CD4-positive, alpha-beta T cell treated with Interleukin-21 for 1 hour (primary cell): ENCODE measurements at places on chromosomes 16 and 17.

GRCh38 chr17:29565643-29566472 is 979 bp downstream of the ABHD15 start:
- DNase-seq, result peak; percentile 63

- no peak for DNase-seq
Observed at GRCh38 chr17:17698869-17699351, 17.7 kb downstream of the RAI1 start.

GRCh38 chr17:76867578-76868175 is 527 bp upstream of the MGAT5B start:
- no peak for DNase-seq

DNA sequence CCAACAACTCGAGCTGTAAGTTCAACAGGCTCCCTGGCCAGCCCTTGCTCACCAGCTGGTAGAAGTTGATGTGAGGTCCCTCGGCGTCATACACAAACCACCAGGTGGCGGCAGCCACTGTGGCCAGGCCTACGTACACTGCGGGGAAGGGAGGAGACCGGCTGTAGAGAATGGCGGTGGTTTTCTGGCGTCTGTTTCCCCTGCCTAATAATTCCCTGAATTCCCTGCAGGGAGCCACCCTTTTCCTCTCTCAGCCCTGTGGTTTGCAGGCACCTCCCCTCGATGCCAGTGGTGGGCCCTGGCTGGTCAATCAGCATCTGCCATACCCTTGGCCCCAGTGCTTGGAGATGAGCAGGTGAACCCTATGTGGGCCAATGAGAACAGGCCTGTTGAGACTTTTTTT is 18.9 kb upstream of the P2RX1 start:
- peak; percentile 37 for DNase-seq

DNA sequence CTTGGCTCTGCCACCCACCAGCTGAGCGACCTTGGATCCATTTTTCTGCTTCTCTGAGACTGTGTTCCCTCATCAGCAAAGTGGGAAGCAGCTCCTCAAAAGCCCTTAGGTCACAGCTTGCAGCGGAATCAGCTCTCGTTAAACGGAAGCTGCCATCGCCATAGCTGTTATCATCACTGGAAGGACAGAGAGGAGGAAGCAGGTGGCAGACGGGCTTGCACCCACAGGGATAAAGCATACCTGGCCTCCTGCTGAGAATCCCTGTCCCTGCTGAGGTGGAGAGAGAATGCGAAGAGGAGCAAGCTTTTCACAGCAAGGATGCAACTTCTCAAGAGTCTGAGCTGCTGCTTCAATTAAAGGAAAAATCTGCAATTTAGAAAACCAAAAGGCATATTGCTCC is 106.6 kb downstream of the CLEC16A start:
- DNase-seq, result no peak

GRCh38 chr16:1696863-1697262 is 9.1 kb upstream of the MAPK8IP3 start:
- no peak for DNase-seq

GRCh38 chr17:10907370-10907769 is 69.5 kb upstream of the PIRT start:
- no peak for DNase-seq

DNA sequence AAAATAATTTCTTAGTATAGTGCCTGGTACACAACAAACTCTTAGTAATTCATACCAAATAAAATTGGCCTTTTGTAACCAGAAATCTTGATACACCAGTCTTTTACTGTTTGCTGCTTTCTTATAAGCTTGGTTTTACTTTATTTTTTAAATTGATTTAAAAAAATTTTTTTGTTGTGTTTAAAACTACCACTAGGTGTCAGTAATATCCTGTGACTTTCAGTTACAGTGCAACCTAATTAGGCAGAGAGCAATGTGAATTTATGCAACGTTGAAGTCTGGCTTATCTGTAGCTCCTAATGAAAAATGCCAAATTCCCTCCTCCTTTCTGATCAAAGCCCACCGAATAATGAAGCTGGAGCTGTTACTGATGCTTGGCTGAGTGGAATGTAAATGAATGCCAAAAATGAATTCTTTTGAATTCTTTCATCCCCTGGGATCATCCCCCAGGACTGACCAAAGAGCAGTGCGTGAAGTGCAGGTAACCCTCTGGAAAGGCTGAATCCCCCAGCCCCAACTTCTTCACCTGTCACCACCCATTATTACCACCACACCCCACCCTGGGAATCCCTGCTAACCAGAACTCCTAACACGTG is 3.8 kb downstream of the ERCC4 start:
- peak; percentile 58 for DNase-seq

DNA sequence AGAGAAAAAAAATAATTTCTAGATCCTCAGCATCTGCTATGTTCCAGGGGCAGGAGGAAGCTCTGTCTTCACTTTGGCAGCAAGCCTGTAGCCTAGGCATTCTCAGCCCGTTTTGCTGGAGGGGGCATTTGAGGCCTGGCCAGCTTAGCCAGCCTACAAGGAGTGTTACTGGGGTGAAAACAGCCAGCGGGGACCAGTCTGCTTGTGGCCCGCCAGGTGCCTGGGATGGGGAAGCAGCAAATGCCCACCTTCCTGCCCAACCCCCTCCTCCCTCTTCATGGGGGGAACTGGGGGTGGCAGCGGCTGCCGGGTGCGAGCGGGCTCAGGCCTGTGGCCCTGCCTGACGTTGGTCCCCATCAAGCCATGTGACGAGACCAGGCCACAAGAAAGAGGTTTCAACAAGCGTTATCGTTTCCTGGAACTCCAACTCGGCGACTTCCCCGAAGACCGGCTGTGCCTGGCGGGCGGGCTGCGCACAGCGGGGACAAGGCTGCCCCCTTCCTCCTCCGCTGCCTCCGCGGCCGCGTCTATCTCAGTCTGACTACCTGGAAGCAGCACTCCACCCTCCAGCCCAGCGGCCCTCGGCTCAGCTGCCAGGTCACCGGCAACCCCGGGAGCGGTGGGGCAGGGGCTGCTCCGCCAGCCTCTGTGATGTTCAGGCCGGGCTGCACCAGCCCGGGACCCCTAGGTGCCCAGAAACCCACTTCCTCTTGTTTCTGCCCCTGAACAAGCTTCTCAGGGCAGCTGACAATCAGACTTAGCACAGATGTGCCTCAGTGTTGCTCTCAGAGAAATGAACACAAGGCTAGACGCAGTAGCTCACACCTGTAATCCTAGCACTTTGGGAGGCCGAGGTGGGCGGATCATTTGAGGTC is 22.9 kb downstream of the SOCS1 start:
- DNase-seq, result peak; percentile 95

GRCh38 chr17:20965492-20965891 is 77.3 kb downstream of the USP22 start:
- no peak for DNase-seq

DNA sequence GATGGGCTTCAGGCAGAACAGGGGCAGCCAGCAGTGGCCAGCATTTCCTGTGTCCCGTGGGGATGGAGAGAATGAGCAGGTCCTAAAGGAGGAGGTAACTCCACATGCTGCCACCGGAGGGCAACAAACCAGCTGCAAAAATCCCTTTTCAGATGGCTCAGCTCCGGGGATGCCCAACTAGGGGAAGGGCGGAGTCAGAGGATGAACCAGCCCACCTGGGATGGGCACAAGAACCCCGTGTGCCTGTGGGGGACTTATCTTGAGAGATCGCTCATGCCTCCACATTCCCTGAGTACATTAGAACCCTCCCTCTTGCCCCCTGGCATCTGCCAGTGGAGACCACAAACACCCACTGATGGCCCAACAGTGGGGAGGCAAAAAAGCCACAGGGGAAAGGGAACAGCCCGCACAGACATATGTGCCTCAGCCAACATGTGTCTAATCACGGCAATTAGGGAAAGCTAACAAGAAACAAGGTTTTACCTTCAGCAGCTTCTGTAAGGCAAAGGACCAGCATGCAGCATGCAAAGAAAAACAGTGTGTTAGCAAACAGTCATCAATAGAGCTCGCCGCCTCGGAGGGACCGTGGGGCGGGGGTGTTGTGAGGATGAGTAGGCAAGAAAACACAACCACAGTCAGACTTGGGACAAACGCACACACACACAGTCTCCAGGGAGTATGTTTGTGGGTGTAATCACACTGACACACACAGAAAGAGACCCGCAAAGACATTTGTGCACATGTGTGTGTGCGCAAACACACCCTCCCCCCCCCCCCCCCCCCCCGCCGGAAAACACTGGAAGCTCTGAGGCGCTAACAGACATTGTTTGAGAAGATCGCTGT is 64.0 kb downstream of the MYO18A start:
- DNase-seq, result peak; percentile 36

GRCh38 chr16:89691231-89691985 is 4.9 kb downstream of the CDK10 start:
- no peak for DNase-seq

DNA sequence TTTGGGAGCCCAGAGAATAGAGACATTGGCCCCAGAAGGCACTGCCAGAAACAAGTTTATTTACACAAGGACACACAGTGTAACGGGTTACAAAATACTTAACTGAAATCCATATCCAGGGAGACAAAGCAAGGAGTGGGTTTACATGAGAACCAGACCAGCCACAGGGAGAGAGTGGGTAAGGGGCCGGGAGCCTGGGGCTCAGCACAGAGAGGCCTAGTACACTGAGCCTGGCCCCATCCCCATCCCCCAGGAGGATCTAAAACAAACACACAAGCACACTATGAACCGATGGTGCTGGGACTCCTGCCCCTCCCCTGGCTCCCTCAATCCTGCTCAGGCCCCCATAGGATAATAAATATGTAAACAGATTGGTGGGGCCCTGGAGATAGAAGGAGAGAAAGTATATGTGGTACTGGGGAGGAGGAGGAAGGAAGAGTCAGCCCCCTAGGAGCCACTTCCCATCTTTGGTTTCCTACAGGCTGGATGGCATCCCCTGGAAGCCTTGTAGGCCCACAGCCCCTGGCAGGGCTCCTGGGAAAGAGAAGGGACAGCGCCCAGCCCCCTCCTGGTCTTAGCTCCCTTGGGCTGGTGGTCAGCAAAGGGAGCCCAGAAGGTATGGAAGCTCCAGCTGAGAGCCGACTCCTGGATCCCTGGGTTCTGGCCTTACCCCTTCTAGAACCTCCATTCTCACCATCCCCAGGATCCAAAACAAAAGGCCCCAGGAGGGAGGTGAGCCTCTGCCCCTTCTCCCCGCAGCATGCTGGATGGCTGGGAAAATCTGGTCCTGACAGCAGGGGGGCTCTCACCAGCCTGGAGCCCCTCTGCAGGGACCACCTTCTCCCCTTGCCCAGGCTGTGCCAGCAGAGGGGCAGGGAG is 6.4 kb downstream of the G6PC3 start:
- no peak for DNase-seq

DNA sequence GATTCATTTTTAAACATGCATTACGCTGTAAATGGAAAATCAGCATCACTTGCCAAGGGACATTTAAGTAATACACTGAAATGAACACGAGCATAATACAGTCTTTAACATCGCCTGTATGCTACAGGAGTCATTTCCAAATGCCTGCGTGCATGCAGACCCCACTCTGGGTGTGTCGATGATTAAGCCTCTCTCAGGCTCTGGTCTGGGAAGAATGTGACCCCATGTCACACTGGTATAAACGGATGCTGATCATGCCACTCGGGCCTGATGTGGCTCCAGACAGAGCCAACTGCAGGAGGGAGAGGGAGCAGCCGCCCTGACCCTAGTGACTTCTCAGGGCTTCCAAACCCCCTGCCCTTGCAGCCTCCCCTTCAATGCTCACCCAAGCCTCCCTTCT is 10.8 kb downstream of the EMP2 start:
- no peak for DNase-seq

- DNase-seq, result no peak
Observed at GRCh38 chr17:76032073-76032779, 5.1 kb upstream of the EVPL start.
